ENCODE measurements at places on chromosomes 1 and 21.

- peak; percentile 9 for DNase-seq
Observed at GRCh38 chr21:44301961-44302406, 2.1 kb downstream of the PFKL start.

DNA sequence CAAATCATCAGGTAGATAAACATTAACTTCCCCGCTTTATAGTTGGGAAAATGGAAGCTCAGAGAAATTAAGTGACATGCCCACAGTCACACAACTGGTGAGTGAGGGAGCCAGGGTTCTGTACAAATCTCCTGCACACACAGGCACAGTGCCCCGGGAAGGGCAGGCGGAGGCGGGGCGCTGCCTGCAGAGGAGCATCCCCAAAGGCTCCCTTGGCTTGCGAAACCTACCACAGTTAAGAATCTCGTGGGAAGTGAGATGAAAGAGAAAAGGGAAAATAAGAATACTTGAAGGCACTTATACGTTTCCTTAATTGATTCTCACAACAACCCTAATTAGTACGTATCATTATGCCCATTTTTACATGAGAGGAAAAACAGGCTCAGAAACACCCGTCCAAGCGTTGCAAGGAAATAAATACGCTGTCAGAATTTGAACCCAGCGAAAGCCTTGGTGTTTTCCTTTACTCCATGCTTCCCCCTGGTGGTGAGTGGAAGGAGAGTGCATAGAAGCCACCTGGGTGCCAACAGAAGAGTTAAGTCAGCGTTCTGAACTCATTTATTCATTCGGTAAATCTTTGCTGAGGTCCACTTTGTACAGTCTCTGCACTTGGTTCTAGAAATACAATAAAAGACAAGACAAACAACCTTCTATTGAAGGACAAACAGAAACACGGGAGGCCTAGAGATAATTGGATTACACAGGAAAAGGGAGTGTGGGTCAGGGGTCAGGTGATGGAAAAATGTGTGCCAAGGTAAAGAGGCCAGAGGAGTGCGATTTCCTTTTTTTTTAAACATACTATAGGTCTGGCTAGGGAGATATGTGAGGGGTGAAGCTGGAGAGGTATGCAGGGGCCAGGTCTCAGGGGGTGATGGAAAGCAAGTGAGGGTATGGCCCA is 28.4 kb downstream of the ACP6 start:
- DNase-seq = peak; percentile 50

GRCh38 chr1:101344745-101345144 is 107.9 kb downstream of the S1PR1 start:
- no peak for DNase-seq

DNA sequence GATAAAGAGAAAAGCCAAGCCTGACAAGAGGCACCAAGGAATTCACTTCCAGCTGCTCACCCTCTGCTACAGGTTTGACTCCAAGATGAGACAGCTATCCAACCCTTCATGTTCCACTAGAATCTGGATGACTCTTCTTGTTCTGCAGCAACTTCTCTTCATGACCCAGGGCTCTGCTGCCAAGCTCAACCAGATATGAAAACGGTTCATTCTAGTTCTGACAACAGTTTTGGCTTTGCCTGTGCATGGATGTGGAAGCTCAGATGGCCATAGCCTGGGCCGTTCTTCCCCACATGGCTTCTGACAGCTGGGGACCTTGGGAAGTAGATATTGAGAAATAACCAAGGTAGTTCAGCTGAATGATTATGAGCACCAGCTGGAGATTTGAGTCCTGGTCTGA is 13.7 kb downstream of the PI4KB start:
- no peak for DNase-seq

Data from NCI-H510A treated with DMSO at 0.1 percent for 48 hours (cell line).